ENCODE measurements at places on chromosomes 16 and 17. TPM values are rescaled to one million over a fixed set of nuclear protein-coding genes. Genes with fewer than 3 reads are reported as not detected.

GRCh38 chr17:81553616-81554181 lies 1.5 kb upstream of the FAAP100 start:
- DNase-seq, result peak; percentile 76

GRCh38 chr17:48565925-48566710 lies 12.0 kb downstream of the HOXB4 start:
- DNase-seq, result no peak

The PIK3R6 gene
- polyA plus RNA-seq, result not detected

- no peak for DNase-seq
Observed at GRCh38 chr16:57976331-57976796, 5.4 kb upstream of the CNGB1 start.

- no peak for DNase-seq
Observed at GRCh38 chr16:67701420-67701819, 17.7 kb downstream of the GFOD2 start.

DNA sequence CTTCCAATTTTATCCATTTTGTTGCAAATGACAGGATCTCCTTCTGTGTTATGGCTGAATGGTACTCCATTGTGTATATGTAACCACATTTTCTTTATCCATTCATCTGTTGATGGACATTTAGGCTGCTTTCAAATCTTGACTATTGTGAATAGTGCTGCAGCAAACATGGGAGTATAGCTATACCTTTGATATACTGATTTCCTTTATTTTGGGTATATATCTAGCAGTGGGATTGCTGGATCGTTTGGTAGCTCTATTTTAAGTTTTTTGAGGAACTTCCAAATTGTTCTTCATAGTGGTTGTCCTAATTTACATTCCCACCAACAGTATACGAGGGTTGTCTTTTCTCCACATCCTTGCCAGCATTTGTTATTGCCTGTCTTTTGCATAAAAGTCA lies 67.8 kb downstream of the BRIP1 start:
- DNase-seq, result no peak

- no peak for DNase-seq
Observed at GRCh38 chr16:68399456-68399855, 48.9 kb downstream of the SMPD3 start.

The DHX58 gene
- polyA plus RNA-seq, result 18.0 TPM

DNA sequence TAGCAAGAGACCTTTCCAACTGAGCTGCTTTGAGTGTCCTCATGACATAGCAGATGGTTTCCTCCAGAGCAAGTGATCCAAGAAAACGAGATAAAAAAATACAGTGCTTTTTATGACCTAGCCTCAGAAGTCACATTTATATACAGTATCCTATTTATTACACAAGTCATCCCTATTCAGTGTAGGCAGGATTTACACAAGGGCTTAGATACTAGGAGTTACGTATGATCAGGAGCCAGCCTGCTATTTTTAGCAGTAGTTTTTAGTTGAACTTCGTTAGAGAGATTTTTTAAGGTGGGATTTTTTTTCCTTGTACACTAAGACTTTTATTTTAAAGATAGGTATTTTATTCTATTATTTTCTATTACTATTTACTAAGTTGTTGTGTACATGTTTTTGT lies 58.4 kb downstream of the PHKB start:
- no peak for DNase-seq

The CD300H gene
- not detected for polyA plus RNA-seq

- DNase-seq, result no peak
Observed at GRCh38 chr17:74098136-74099024, 105.1 kb upstream of the RPL38 start.

The CHST4 gene
- not detected for polyA plus RNA-seq

The KCNJ2 gene
- 1.2 TPM for polyA plus RNA-seq

GRCh38 chr17:43389046-43389947 lies 9.5 kb upstream of the ARL4D start:
- DNase-seq, result no peak

DNA sequence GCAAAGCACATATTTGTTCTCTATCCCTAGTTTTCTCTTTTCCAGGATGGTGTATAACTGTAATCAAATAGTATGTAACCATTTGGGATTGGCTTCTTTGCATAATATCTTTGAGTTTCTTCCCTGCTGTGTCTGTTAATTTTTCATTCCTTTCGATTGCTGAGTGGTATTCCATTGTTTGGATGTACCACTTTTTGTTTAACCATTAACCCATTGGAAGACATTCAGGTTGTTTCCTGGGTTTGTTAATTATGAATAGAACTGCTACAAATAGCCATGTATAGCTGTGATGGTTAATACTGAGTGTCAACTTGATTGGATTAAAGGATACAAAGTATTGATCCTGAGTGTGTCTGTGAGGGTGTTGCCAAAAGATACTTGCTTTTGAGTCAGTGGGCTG lies 4.6 kb upstream of the SLFN13 start:
- DNase-seq, result no peak

The BCL6B gene
- polyA plus RNA-seq, result not detected

GRCh38 chr16:10618710-10619209 lies 38.4 kb upstream of the EMP2 start:
- no peak for DNase-seq
